RPMI7951 (cell line): ENCODE measurements at places on chromosomes 13 and 19.

- no peak for DNase-seq
Observed at GRCh38 chr13:36412736-36413135, 19.6 kb upstream of the CCNA1 start.

GRCh38 chr13:69243366-69243765 is 864.3 kb upstream of the ATXN8OS start:
- DNase-seq, result no peak

- peak; percentile 45 for DNase-seq
Observed at GRCh38 chr13:75550159-75550567, 572 bp downstream of the UCHL3 start.

DNA sequence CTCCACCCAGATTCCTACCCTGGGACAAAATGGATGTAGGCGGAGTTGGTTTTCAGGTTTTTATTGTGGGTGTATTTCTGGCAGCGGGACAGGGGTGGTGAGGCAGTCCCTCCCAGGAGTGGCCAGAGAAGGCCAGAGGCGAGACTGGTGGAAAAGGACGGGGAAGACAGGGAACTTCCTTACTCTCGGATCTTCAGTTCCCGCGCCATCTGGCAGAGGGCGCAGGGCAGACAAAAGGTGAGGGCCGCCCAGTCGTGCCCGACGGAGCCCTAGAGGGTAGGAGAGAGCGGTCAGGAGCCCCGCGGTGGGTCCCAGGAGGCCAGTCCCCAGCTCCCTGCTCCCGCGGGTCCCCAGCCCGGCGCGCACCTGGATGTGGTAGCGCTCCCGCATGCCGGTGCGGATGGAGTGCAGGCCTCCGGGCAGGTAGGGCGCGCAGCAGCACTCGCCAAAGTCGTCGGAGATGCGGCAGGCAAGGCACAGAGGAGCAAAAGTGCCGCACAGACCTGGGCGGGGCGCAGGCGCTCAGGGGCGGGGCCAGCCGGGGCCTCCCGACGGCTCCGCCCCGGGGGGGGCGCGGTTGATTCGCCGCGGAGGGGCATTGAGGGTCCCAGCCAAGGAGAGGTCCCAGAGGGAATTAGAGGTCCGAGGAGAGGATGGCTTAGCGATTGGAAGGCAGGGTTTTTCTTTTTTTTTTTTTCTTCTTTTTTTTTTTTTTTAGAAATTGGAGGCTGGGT is 3.0 kb downstream of the CNFN start:
- peak; percentile 68 for DNase-seq

DNA sequence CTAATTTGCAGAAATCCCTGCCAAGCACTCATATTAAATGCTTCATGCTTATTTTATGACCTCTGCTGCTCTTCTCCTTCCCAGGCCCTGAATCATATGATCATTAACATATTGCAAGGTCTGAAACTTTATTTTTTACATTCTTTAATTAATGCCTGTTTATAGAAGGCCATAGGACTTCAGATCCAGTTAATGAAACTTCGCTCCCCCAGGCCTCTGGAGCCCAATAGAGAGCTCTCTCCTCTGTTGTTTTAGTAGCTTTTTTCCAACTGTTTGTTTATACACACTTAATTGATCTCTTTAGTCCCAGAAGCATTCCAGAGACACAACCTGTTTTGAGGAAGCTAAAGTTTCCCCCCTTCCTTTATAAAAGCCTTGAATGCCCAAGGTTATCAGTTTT is 68.3 kb downstream of the DACH1 start:
- no peak for DNase-seq

DNA sequence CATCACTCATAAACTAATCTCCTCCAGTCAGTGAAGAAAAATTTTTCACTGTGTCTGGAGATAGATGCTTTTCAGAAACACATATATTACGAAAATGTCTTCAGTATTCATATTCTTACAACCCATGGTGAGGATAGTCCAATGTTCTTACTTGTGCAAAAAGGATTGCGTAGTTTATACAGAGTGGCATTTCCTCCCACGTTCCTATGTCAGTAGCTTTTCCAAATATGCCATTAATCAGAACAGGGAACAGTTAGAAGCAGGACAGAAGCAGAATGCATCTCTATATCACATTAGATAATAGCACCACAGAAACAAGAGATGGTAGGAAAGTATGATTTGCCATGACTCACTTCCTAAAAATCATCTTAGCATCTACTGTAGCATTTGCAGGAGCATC is 282.9 kb downstream of the SLITRK5 start:
- peak; percentile 30 for DNase-seq

DNA sequence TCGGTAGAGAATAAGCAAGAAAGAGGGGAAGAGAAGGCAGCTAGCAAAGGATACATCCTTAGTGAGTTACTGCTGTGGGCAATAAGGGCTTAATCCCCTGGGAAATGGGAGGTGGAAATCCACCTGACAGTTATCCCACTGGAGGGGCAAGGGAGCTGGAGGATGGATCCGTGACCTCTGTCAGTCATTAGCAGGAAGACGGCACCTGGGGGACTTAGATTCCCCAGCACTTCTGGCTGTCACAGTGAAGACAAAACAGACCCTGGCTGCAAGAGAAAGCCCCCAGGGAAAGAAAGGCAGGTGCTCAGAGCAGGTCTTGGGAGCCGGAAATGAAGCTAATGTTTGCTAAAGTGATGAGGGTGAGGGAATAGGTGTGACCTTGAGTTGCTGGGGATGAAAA is 70.4 kb upstream of the MRI1 start:
- no peak for DNase-seq

- DNase-seq, result peak; percentile 63
Observed at GRCh38 chr19:54518844-54519243, 16.2 kb downstream of the LAIR2 start.

- DNase-seq, result no peak
Observed at GRCh38 chr13:46032341-46032740, 20.2 kb downstream of the ZC3H13 start.

GRCh38 chr13:113402471-113403254 is 38.7 kb upstream of the GRTP1 start:
- no peak for DNase-seq

DNA sequence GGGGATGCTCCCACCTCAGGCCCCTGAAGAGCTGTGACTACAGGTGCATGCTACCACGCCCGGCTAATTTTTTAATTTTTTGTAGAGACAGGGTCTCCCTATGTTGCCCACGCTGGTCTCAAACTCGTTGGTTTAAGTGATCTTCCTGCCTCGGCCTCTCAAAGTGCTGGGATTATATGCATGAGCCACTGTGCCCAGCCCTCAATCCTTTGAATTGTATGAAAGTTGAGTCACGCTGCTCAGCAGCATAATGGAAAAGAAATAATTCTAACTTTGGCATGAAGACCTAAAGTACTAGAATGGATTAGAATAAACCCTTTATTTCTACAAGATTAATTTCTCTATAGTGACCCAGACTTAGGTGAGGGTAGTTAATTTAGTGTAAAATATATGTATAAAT is 42.4 kb downstream of the MRPS31 start:
- no peak for DNase-seq

DNA sequence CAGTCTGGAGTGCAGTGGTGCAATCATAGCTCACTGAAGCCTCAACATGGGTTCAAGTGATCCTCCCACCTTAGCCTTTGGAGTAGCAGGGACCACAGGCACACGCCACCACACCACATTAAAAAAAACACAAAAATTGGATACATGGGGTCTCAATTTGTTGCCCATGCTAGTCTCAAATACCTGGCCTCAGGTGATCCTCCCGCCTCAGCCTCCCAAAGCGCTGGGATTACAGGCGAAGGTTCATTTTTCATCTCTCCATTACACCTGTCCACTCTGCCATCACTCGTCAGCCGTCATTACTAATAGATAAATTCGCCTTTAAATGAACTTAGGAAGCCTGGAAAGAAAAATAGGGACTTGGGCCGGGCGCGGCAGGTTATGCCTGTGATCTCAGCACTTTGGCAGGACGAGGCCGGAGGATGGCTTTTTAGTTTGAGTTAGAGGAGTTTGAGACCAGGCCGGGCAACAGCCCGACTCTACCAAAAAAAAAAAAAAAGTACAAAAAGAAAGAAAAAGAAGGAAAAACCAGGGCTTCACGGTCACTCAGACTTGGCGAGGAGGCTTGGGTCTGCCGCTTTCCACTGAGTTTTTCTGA is 685 bp upstream of the SUPT5H start:
- DNase-seq, result peak; percentile 18

- peak; percentile 51 for DNase-seq
Observed at GRCh38 chr19:771332-771785, 20.4 kb downstream of the MISP start.

- no peak for DNase-seq
Observed at GRCh38 chr19:13935765-13936510, 2.3 kb downstream of the PODNL1 start.

- DNase-seq, result no peak
Observed at GRCh38 chr19:18723871-18724377, 40.4 kb downstream of the CRTC1 start.

DNA sequence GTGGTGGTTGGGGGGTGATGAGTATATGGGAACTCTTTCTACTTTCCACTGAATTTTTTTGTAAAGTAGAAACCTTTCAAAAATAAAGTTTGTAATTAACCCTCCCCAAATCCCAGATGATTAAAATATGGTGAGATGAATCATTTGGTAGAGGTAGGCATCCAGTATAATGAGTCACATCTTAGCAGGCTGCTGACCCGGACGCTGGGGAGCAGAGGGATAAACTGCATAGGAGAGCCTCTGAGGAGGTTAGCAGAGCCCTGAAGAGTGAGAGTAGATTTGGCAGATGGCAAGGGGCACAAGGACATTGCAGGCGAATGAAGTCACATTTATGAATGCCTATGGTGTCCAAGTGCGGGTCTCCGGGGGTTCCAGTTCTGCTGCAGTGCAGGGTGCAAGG is 293.8 kb downstream of the FGF9 start:
- no peak for DNase-seq

- DNase-seq, result no peak
Observed at GRCh38 chr19:56145698-56146097, 4.6 kb downstream of the ZNF444 start.

- DNase-seq, result peak; percentile 5
Observed at GRCh38 chr13:32829269-32829668, 187.0 kb upstream of the KL start.

DNA sequence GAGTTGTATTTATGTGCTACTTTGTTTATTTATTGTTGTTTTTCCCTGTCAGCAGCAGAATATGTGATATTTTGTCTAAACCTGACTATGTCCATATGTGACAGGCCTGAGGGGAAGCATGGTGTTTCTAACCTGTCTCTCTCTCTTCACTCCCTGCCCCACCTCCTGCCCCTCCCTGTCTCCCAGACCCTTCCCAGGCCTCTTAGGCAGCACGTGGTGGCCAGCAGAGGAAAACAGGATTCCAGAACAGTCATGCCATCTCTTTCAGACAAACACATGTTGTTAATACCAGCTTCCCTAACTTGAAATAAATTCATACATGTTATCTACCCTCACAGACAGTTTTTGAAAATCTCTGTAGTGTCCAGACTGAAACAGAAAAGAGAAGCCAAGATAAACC is 31.0 kb upstream of the ATP11A start:
- DNase-seq, result no peak

- peak; percentile 34 for DNase-seq
Observed at GRCh38 chr19:51354742-51355148, 11.4 kb downstream of the ETFB start.

GRCh38 chr19:29598496-29598895 is 7.6 kb upstream of the POP4 start:
- DNase-seq, result no peak

- no peak for DNase-seq
Observed at GRCh38 chr19:47143322-47144073, 12.9 kb downstream of the SAE1 start.

DNA sequence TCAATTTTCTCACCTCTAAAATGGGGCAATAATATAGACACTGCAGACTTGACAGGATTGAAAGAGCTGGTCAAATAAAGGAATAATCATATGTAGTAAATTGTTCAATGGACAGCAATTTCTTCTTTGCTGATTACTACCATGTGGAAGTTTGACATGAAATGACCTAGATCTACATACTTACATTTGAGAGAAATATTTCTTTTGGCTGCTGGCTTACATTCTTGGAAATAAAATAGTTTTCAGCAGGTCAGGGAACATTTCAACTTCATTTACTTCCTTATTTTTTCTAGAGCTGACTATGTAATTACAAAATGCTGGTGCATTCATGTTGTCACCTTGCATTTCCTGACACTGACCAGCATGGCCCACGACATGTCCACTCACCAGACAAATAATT is 294.6 kb upstream of the MIR17HG start:
- no peak for DNase-seq

GRCh38 chr13:26179344-26179743 is 42.8 kb downstream of the RNF6 start:
- no peak for DNase-seq

- no peak for DNase-seq
Observed at GRCh38 chr19:2552859-2553258, 76.9 kb downstream of the GADD45B start.

GRCh38 chr13:85503797-85504196 is 295.4 kb downstream of the SLITRK6 start:
- peak; percentile 27 for DNase-seq

DNA sequence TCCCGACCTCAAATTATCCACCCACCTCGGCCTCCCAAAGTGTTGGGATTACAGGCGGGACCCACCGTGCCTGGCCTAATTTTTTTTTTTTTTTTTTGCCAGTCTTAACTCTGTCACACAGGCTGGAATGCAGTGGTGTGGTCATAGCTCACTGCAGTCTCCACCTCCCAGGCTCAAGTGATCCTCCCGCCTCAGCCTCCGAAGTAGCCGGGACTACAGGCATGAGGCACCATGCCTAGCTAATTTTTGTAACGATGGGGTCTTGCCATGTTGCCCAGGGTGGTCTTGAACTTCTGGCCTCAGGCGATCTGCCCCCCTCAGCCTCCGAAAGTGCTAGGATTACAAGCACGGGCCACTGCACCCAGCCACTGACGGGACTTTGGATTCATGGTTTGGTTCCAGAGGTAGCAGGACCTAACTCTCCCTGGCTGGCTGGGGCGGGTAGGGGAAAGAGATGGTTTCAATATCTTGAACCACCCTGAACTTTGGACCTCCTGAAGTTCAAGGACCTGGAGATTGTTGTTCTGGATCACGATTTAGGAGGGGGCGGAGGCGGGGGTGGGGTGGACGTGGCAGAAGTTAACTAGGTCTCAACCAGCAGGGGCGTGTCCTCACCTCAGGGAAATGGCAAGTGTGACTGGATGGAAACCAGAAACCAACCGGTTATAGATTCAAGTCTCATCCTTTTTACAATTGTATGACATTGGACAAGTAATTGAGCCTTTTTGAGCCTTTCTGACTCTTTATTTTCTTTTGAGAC is 40.8 kb downstream of the IER2 start:
- no peak for DNase-seq

DNA sequence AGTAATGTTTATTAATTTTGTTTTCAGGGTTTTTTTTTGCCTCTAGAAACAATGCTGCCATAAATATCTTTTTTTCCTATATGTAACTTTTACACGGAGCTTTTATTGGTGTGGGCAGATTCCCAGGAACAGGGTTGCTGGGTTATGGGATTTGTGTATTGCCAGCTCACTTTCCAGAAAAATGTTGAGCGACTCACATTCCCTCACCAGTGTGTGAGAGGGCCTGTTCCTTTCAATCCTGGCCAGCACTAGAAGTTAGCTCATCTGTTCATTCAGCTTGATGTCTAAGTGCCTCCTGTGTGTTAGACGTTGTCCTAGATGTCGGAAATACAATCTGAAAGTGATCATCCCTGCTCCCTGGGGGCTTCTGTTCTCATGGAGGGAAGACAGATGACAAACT is 2.6 kb downstream of the ZNF71 start:
- DNase-seq, result no peak
